Skeletal muscle cell (primary cell): ENCODE measurements at places on chromosomes 2 and 18.

DNA sequence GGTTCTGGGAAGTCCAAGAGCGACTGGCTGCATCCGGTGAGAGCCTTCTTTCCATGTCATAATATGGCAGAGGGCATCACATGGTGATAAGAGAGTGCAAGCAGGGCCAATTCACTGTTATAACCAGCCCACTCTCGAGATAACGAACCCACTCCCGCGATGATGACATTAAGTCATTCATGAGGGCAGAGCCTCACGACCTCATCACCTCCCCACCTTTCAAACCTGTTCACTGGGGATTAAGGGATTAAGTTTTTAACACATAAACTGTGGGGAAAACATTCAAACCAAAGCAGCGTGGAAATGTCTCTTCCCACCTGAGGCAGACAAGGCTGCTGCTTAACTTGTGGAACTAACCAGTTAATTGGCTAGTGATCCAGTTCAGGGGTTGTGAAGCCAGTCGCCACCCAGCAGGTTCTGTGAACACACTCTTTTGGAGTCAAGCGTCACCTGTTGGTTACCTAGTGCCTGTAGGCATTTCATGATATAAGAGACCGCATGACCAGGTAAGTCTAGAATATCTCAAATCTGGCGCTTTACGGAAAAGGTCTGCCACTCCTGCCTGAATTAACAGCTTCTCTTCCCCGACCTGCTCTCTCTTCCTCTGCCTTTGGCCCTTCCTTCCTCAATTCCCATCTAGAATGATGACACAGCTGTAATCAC, 54.3 kb downstream of the EDAR start:
- no peak for DNase-seq

DNA sequence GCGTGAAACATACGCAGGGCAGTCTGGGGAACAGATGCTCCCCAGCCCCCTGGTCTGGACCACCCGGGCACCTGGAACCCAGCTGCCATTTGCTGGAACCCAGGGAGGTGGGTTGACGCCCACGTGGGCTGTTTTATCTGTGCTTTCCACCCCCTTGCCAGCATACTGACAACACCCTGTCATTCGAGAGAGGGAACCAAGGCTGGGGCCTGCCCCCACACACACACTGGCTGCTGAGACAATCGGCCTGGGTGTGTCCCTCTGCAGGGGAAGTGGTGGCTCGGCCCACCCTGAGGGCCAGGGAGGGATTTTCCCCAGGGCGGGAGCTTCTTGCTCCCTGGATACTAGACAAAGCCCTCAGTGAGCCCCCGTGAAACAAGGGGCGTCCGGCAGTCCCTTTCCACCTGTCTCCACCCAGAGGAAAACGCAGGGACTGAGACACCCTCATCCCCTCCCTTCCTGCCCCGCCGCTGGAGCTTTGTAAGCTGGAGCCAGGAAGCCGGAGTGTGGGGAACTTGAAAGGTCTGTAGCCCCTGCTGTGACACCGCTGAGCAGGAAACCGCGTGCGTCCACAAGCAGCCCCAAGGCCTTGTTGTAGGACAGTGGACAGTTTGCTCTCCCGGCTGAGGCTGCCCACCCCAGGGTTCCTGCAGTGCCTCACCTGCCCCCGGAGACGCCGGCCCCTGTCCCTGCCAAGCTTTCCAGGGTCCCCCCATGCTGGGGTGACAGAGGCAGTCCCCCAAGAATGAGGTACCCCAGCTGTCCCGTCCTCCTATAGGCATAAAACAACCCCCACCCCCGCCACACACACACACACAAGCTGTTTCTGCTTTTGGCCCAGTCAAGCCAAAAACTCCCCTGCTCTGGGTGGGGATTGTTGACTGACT, 14.1 kb upstream of the KLF11 start:
- DNase-seq = no peak

DNA sequence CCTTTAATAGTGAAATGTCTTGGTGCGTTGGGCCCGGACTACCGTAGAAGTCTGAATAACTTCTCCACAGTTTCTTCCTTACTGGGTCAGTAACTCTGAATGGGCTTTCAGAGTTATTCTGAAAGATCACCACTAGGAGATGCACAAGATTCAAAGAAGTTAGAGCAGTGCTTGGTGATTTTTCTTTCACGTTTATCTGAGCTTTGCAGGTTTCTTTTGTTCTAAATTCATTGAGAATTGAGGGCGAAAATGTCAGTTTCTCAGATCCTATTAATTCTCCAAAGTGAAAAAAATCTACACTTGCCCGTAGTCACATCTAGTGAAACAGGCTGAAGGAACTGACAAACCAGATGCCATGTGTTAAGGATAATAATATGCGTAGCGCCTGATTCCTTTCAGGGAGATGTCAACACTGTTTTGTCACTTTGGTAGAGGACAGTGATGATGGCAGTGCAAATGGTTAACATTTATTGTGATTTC, 70.1 kb downstream of the QPCT start:
- DNase-seq = no peak

DNA sequence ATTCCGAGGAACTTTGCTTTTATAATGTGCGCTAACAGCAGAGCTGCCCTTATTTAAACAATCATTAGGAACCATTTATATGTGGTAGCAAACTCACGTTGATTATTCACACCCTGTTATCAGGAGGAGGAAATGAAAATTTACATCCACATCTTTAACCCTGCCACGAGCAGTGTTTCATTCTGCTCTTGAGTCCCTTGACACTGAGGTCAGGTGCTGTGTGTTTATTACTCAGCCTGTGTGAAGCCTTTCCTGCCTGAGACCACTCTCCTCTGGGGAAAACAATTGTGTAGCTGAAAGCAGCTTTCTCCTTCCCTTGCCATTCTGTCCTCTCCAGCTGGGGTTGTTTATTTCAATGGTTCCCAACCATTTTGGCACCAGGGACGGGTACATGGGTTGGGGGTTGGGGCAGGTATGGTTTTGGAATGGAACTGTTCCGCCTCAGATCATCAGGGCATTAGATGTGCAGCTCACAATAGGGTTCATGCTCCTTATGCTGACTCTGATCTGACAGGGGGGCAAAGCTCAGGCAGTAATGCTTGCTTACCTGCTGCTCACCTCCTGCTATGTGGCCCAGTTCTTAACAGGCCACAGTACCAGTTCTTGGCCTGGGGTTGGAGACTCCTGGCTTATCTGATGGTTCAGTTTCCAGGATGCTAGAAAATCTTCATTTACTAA, 651.1 kb downstream of the TDRD15 start:
- no peak for DNase-seq
